ENCODE measurements at places on chromosomes 12 and 14.

- no peak for DNase-seq
Measured at GRCh38 chr12:52779914-52780313, 2.8 kb upstream of the KRT76 start.

GRCh38 chr12:26131936-26132335 lies 7.1 kb upstream of the BHLHE41 start:
- DNase-seq, result no peak

DNA sequence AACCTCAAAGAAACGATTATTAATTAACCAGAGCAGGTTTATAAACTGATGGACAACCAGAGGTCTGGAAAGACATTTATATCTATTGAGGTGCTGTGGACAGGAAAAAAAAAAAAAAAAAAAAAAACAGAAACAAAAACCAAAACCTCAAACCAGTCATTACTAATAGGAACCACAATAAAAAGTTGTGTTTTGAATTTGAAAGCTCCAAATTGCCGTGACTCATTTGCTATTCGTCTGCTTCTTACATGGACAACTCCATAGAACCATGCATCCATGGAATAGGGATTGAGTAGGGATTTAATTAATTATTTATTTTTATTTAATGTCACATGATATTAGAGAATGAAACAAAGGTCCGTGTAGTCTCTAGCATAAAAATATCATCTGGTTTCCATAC lies 134.1 kb upstream of the SSTR1 start:
- DNase-seq, result no peak

GRCh38 chr12:31106101-31106803 lies 32.6 kb downstream of the DDX11 start:
- DNase-seq, result no peak

DNA sequence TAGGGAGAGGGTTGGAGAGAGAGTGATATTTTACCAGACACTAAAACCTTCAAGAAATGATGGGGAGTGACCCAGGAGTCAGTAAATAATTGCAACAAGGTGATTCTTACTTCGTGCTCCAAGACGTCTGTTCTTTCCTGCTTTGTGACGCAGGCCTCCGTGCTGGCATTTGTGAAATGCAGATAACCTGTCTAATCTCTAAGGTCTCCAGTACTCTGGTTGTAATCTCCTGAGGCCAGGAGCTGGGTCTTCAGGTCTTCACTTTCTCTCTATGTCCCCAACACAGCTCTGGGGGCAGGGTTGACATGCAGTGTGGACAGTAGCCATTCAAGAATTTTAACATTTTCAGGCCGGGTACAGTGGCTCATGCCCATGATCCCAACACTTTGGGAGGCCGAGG lies 53.1 kb downstream of the CD9 start:
- DNase-seq, result no peak

DNA sequence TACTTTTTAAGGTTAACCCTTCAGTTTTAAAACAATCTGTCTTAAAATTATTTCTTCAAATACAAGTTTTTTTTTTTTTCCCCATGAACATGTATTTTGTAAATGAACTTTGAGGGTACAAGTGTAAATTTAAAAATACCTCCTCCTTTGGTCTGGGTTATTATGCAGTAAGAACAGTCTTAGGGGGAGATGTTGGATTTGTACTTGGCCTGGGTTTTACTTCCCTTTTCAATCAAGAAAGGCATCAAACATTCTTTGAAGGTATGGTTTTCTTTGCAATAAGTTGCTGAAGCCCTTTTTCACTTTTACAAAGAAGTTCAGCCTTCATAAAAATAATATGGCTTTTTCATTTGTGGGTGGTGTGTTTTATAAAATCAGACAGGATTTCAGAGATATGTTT lies 20.5 kb downstream of the WBP11 start:
- DNase-seq, result no peak

DNA sequence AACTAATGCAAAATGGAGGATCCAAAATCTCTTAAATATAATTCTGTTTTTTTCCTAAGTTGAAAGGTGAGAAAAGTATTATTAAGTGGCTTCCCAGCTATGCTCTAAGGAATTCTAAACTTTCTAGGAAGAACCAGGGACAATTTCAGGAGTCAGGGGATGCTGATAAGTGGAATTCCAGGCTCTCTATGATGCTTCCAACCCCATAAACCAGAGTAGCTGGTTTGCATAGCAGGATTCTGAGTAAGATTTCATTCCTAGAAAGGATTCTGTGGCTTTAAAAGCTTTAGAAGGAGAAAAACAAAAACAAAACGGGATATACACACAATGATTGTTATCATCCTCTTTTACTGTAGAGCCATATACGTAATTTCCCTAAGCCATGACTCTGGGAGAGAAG lies 93.9 kb downstream of the SLC16A7 start:
- DNase-seq, result no peak

- no peak for DNase-seq
Measured at GRCh38 chr12:128286970-128287369, 20.0 kb downstream of the TMEM132C start.

GRCh38 chr12:91219511-91219910 lies 36.9 kb upstream of the DCN start:
- DNase-seq, result no peak

- DNase-seq, result no peak
Measured at GRCh38 chr12:3568695-3569094, 77.7 kb downstream of the PRMT8 start.

- no peak for DNase-seq
Measured at GRCh38 chr12:29943683-29944082, 159.9 kb upstream of the TMTC1 start.

DNA sequence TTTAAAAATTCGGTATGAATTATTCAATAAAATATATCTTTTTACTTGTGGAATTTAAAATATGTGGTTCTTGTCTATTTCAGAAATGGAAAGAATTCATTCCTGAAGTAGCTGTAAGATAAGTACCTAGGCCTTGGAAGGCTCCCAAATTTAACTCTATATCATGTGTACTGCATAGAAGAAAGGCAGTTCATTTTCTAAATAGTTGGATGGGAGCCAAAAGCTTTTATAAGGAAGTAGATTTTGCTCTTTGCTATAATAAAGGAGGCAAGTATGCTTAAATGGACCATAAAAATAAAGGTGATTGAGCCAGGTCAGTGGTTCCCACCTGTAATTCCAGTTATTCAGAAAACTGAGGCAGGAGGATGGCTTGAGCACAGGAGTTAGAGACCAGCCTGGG lies 187.5 kb downstream of the ATXN7L3B start:
- DNase-seq, result no peak

DNA sequence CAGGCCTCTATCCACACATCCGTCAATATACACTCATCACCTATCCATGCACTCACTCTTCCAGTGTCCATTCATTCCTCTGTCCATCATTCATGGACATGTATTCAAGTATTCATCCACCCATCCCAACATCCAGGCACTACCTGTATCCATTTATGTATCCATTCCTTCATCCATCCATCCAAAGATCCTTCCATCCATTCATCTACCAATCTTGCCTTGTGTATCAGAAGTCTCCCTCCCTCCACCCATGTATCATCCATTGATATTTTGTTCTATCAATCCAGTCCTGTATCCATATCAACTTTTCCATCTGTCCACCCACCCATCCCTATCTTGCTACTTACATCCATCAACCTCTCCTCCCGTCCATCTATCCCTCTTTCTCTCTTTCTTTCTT lies 4.0 kb downstream of the BEGAIN start:
- no peak for DNase-seq

GRCh38 chr14:44316647-44317440 lies 190.2 kb downstream of the FSCB start:
- peak; percentile 26 for DNase-seq

- DNase-seq, result no peak
Measured at GRCh38 chr12:92634202-92634601, 68.6 kb upstream of the PLEKHG7 start.

- DNase-seq, result no peak
Measured at GRCh38 chr12:22275843-22276242, 58.7 kb downstream of the ST8SIA1 start.

DNA sequence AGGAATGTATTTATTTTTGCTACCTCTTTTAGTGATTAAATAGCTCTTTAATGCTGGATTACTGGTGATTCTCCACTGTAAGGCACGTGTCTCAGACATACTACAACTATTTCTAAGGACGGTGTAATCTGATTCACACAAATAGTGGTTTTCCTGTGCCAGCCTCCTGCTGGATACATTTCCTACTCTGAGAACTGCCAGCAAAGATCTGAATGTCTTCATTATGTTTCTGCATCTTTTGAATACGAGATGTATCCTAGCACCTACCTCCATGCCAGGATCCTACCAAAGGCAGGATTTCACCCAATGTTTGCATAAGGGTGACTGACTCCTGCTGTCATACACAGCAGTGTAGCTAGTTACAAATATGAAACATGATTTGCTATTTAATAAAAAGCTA lies 120.6 kb downstream of the PRICKLE1 start:
- no peak for DNase-seq

GRCh38 chr14:34983148-34983760 lies 462 bp downstream of the SRP54 start:
- no peak for DNase-seq

GRCh38 chr12:50727466-50727865 lies 36.4 kb upstream of the ATF1 start:
- DNase-seq, result no peak

All from HEK293T (cell line).